ENCODE measurements at places on chromosomes 1 and 21.

DNA sequence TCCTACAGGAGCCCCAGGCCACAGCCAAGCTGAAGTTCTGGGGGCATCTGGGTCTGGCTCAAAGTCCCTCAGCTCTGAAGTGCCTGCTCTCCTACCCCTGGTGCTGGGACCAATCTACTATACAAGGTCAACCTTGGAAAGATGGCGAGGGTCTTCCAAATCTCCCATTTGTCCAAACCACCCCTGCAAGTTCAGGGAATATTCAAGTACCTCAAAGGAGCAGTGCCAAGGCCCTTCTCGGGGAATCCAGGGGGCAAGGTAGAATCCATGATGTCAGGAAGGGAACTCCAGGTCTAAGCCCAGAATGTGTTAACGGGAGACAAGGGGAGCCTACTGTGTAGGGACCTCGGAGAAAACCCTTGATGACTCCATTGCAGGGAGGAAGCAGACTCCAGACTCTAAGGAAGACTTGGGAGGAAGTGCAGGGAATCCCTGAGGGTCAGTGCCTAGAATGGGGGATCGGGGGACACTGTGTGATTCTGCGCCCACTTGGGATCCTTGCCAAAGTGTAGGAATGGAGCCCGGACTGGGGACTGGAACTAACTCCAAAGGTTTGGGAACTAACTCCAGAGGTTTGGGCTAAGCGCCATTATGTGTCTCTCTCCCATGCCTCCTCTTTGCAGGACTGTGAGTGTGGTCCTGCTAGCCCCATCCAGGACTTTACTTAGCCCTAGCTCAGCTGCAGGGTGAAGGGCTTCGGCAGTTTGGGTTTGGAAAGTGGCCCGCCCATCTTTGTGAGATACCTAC is 8.7 kb downstream of the TAL1 start:
- no peak for DNase-seq

- no peak for DNase-seq
Measured at GRCh38 chr1:213345621-213346020, 294.6 kb downstream of the RPS6KC1 start.

GRCh38 chr1:80926531-80926930 is 874.2 kb upstream of the ADGRL2 start:
- DNase-seq: no peak

DNA sequence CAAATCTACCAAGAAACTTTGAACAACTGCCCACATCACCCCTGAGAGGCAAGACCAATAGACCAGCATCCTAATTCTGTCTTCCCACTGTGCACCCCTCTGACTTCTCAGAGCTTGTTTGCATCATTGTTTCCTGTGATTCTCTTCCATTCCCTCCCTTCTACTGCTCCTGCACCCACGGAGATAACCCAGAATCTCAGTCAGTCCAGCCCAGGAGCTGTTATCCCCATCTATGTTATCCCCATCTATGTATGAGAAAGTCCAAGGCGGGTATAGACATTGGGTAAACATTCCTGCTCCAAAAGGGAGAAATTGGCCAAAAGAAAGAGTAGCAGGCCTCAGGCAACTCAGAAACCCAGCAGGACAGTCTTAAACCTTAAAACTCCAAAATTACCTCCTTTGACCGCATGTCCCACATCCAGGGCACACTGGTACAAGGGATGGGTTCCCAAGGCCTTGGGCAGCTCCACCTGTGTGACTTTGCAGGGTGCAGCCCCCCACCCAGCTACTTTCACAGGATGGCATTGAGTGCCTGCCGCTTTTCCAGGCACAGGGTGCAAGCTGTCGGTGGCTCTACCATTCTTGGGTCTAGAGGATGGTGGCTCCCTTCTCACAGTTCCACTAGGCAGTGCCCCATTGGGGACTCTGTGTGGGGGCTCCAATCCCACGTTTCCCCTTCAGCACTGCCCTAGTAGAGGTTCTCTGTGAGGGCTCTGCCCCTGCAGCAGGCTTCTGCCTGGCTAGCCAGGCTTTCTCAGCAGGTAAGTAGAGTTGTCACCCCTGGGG is 414.8 kb downstream of the NPHP4 start:
- no peak for DNase-seq

DNA sequence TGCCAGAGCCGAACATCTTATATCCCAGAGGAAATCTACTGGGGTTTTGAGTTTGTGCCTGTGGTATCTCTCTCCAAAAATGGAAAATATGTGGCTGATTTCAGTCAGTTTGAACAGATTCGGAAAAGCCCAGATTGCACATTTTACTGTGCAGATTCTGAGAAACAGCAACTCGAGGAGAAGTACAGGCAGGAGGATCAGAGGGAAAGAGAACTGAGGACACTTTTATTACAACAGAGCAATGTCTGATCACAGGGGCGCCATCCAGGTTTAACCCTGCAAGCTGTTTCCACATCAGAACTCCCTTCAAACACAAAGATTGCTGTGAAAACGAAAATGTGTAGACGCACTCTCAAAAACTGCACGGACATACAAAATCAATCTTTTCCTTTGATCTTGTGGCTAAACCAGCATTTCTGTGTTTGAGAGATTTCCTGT is 43.4 kb downstream of the KCNJ15 start:
- DNase-seq: no peak

DNA sequence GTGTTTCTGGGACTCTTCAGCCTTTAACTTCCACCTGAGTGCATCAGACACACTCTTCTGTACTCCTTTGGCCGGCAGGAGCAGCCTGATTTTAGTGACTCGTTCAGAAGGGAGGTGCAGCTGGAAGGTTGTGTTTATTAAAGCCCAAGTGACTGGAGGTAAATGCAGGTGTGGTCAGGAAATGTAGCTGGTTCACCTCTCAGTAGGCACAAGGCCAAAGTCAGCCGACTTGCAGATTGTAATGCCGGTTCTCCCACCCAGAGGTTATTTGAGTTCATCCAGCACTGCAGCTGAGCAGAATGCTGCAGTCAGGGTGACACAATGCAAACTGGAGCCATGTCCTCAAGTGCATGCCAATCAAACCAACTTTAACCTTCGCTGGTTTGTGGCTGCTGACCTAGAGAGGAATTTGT is 91.5 kb downstream of the SPATA46 start:
- DNase-seq: no peak

- DNase-seq: no peak
Measured at GRCh38 chr1:116754198-116754977, at the start of gene CD2. TSS of gene CD2 (plus strand) at chr1:116754430. CDS start at chr1:116754493, 63 bp downstream.

GRCh38 chr1:99992760-99993467 is 23.1 kb downstream of the SLC35A3 start:
- DNase-seq: no peak

GRCh38 chr21:45096217-45096616 is 21.8 kb downstream of the ADARB1 start:
- no peak for DNase-seq

DNA sequence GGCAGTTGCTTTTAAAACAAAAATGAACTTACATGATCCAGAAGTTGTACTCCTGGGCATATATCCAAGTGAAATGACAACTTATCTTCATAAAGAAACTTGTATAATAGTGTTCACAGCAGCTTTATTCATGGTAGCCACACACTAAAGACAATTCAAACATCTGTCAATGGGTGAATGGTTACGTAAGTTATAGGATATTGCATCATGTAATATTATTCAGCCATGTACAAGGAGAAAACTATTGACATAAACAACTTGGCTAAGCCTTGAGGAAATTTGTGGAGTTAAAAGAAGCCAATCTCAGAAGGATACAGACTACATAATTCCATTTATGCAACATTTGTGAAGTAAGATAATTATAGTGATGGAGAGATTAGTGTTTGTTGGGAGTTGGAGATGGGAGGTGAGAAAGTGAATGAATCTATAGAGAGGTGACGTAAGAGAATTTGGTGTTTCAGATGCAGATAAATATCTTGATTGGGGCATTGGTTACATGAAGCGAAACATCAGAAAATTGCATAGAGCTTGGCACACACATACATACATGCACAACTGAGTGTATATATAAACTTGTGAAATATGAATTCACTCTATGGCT is 49.9 kb upstream of the GRIK1 start:
- no peak for DNase-seq

DNA sequence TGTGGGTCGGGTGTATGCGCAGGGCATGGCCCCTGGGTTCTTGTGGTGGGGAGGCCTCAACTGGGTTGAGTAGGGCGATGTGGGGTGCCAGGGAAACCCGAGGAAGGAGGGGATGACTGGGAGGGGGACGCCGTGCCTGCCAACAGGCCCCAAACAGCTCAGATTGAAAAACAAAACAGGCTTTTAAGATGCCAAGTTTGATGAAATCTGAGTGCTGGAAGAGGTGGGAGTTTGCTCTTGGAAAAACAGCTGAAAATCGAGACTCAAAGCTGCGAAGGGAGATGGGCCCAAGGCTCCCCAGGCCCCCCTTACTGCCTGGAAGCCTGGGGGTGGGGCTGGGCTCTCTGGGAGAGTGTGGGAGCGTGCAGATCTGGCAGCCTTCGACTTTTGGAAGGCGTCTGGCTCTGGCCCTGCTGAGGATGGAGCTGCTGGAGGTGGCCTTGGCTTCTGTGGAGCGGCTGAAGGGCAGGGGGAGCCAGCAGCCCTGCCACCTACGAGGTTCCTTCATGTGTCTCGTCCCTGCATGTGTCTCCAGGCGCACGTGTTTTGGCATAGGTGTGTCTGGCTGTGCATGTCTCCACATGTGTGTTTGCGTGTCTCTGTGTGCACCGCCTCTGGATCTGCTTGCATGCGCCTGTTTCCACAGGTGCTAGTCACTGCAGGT is 33.3 kb downstream of the PTPRF start:
- DNase-seq: peak; percentile 67

DNA sequence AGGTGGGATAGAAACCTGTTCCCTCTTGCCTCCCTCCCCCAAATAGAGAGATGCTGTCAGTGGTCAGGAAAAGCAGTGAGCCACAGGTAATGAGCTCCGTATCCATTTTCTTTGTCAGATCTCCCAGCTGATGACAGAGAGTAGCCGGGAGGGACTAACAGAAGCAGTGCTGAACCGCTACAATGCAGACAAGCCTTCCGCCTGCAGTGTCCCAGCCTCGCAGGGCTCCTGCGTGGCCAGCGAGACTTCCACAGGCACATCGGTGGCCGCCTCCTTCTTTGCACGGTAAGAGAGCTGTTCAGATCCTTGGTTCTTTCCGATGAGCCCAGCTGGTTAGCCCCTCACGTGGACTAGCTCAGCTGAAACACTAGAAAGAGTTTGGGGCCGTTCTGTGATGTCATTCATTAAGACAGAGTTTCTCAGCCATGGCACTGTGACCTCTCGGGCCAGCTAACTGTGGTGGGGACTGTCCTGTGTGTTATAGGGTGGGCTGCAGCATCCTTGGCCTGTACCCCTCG is 264.7 kb downstream of the KIF26B start:
- DNase-seq: no peak

GRCh38 chr1:43431676-43432075 is 22.1 kb downstream of the HYI start:
- DNase-seq: no peak

GRCh38 chr1:70142075-70142474 is 63.3 kb downstream of the LRRC40 start:
- DNase-seq: no peak

GRCh38 chr1:156112276-156113137 is 2.0 kb upstream of the LMNA start:
- peak; percentile 70 for DNase-seq
